ENCODE measurements at places on chromosomes 4 and X. TPM values are rescaled to one million over a fixed set of nuclear protein-coding genes. Genes with fewer than 3 reads are reported as not detected.

- H3K27ac ChIP-seq, result no peak overlapping the region
- no peak overlapping the region for H3K4me3 ChIP-seq
- H3K27me3 ChIP-seq, result peaks cover 30% of the 10 kb centered on the region
- DNase-seq, result no peak
- H3K4me1 ChIP-seq, result no peaks in the 10 kb centered on the region
Measured at GRCh38 chrX:107700790-107701189, 72.5 kb downstream of the PRPS1 start.

Gene XIAP
- total RNA-seq, result 56.1 TPM

DNA sequence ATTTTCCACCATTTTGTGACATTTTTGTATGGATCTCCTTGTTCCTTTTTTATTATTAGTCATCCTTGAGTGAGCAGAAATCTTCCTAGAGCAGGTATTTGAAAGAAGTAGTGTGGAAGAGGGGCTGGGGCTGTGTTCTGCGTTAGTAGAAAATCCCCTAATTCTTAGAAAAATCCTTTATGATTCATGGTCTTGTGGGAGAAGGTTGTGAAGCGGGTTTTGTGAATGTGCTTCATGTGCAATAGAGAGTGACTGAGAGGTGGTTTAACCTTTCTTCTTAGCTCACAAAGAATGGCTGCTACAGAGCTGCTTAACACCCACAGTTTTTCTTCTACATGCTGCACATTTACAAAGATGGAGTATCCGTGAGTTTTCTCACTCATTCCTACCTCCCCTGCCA lies 220.5 kb downstream of the IDS start:
- H3K4me1 ChIP-seq, result no peaks in the 10 kb centered on the region
- DNase-seq, result no peak
- H3K27me3 ChIP-seq, result peaks cover 17% of the 10 kb centered on the region
- H3K4me3 ChIP-seq, result no peak overlapping the region

Gene RASL11B
- total RNA-seq, result not detected

DNA sequence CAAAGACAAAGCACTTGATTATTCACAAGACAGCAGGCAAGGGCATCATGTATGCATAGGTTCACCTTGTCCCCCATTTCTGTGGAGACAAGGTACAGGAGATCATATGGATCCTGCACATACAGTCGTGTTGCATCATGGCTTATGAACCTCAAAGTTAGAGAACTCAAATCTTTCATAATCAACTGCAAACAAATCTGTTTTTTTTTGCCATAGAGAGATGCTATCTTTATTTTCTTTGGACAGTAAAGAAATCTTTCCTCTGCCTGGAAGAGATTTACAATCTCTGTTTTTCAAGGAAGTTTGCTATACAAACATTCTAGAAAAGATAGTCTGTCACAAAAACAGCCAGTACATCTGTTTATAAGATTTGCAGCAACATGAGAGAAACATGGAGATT lies 578.8 kb downstream of the ANKRD50 start:
- H3K27ac ChIP-seq, result no peak overlapping the region
- no peak for DNase-seq
- peaks cover 6% of the 10 kb centered on the region for H3K36me3 ChIP-seq
- H3K4me1 ChIP-seq, result no peaks in the 10 kb centered on the region
- no peak overlapping the region for H3K4me3 ChIP-seq
- no peaks in the 10 kb centered on the region for H3K27me3 ChIP-seq

- H3K4me3 ChIP-seq, result peak overlapping the region; percentile 60
- no peaks in the 10 kb centered on the region for H3K27me3 ChIP-seq
- H3K27ac ChIP-seq, result peak overlapping the region; percentile 68
Measured at GRCh38 chrX:65679071-65679540, 11.7 kb downstream of the MSN start.

Gene MAGEA10
- total RNA-seq, result not detected

DNA sequence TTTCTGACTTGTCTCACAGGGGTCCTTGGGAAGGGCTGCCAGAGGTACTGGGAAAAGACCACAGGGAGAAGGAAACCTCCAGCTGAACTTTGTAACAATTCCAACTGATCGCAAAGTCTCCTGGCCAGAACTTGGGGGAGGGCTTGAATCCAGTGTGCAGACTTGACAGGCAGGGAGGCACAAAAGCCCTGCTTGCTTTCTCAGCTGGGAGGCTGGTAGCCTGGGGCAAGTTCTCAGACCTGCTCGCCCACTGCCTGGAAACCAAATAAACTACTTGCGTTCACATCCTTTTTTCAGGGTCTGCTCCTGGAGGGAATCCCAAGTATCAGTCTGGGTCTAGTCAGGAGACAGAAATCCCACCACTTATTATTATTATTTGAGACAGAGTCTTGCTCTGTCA lies 48.0 kb upstream of the CASK start:
- no peak overlapping the region for H3K27ac ChIP-seq
- H3K4me1 ChIP-seq, result no peaks in the 10 kb centered on the region
- no peak for DNase-seq
- no peak overlapping the region for H3K4me3 ChIP-seq
- H3K36me3 ChIP-seq, result no peaks in the 10 kb centered on the region

Gene TRPC3
- 0.24 TPM for total RNA-seq

- H3K36me3 ChIP-seq, result no peaks in the 10 kb centered on the region
- no peaks in the 10 kb centered on the region for H3K4me1 ChIP-seq
- H3K27ac ChIP-seq, result no peak overlapping the region
- no peak for DNase-seq
Measured at GRCh38 chr4:122099896-122100295, 52.2 kb upstream of the BLTP1 start.

DNA sequence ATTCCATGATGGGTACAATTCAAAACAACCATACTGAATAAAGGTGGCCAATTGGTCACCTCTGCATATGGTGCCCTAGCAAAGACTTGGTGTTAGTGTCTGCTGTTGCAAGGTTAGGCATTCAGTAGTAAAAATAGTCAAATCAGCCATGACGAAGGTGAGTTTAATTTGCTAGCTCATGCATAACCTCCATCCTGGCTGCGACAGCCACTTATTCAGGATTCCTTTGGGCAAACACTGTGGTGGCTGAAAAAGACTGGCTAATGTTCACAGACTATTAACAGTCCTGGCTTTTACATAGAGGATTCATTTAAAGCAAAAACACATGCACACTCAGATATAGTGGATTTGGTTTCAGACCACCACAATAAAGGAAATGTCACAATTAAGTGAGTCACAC lies 34.8 kb upstream of the MAP9 start:
- H3K27ac ChIP-seq, result no peak overlapping the region
- H3K4me1 ChIP-seq, result no peaks in the 10 kb centered on the region
- H3K36me3 ChIP-seq, result no peaks in the 10 kb centered on the region
- no peak for DNase-seq
- peaks cover 13% of the 10 kb centered on the region for H3K27me3 ChIP-seq

GRCh38 chr4:38084877-38085711 lies 124.9 kb downstream of the PTTG2 start:
- H3K27me3 ChIP-seq, result no peaks in the 10 kb centered on the region
- no peak for DNase-seq
- H3K4me3 ChIP-seq, result no peak overlapping the region
- H3K27ac ChIP-seq, result no peak overlapping the region
- peaks cover 9% of the 10 kb centered on the region for H3K4me1 ChIP-seq

Gene TMEM128
- 15.0 TPM for total RNA-seq

- H3K27ac ChIP-seq, result no peak overlapping the region
- H3K4me1 ChIP-seq, result no peaks in the 10 kb centered on the region
- H3K36me3 ChIP-seq, result peaks cover 13% of the 10 kb centered on the region
- H3K27me3 ChIP-seq, result no peaks in the 10 kb centered on the region
- no peak for DNase-seq
Measured at GRCh38 chr4:97139791-97140190, 1003.5 kb downstream of the STPG2 start.

GRCh38 chr4:40058121-40058520 lies 1.5 kb downstream of the N4BP2 start:
- no peaks in the 10 kb centered on the region for H3K27me3 ChIP-seq
- no peaks in the 10 kb centered on the region for H3K36me3 ChIP-seq
- peak overlapping the region; percentile 95 for H3K4me3 ChIP-seq
- peak overlapping the region; percentile 95 for H3K27ac ChIP-seq

GRCh38 chr4:43782391-43782790 lies 666.2 kb downstream of the KCTD8 start:
- no peaks in the 10 kb centered on the region for H3K27me3 ChIP-seq
- no peaks in the 10 kb centered on the region for H3K36me3 ChIP-seq
- no peaks in the 10 kb centered on the region for H3K4me1 ChIP-seq
- H3K27ac ChIP-seq, result no peak overlapping the region
- no peak overlapping the region for H3K4me3 ChIP-seq

Gene HSPA4L
- total RNA-seq, result 10.5 TPM

Gene GAGE2A
- not detected for total RNA-seq

GRCh38 chr4:168648929-168649328 lies 152.1 kb downstream of the PALLD start:
- no peak for DNase-seq
- H3K27me3 ChIP-seq, result peaks cover 33% of the 10 kb centered on the region
- H3K4me1 ChIP-seq, result no peaks in the 10 kb centered on the region

Gene HDX
- total RNA-seq, result 4.4 TPM

DNA sequence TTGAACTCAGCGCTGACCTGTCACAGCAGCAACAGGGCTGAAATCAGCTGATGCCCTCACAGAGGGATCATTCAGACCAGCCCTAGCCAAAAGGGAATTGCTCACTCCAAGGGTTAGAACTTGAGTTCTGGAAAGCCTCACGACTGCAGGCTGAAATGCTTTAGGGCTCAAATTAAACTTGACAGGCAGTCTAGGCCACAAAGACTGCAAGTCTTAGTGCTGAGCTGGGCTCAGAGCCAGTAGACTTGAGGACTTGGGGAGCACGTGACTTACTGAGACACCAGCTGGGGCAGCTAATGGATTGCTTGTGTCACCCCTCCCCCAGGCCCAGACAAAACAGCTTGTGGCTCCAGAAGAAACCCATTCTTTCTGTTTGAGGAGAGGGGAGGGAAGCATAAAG lies 119.0 kb upstream of the SLC6A14 start:
- H3K27ac ChIP-seq, result no peak overlapping the region
- H3K4me3 ChIP-seq, result no peak overlapping the region
- H3K27me3 ChIP-seq, result no peaks in the 10 kb centered on the region
- DNase-seq, result no peak
- no peaks in the 10 kb centered on the region for H3K4me1 ChIP-seq
- H3K36me3 ChIP-seq, result no peaks in the 10 kb centered on the region

DNA sequence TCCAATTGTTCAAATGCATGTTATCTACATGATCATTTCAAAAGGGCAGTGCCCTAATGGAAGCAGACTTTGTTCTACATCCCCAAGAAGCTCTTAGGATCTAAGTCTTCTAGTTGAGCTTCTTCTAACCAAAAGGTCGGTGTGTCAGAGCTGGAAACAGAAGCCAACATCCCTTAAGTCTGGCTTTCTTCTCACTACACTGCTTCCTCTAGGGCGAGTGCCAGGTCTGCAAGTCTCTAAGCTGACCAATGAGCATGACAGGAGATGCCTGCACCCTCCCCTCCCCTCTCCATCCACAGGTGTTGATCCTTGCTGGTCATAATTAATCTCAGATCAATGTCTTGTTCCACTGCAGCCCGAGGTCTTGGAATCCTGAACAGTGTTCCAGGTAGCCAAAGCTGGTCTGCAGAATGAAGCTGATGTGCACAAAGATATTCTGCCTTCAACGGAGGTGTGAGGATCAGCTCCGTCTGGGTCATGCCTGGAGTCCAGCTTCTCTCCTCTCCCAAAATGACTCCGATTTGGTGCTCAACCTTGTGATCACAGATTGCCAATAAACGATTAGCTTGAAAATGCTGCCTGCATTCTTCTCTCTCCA lies 44.1 kb downstream of the WDR1 start:
- H3K27ac ChIP-seq, result no peak overlapping the region
- no peaks in the 10 kb centered on the region for H3K27me3 ChIP-seq
- H3K4me3 ChIP-seq, result no peak overlapping the region
- H3K36me3 ChIP-seq, result peaks cover 12% of the 10 kb centered on the region
- DNase-seq, result peak; percentile 23

DNA sequence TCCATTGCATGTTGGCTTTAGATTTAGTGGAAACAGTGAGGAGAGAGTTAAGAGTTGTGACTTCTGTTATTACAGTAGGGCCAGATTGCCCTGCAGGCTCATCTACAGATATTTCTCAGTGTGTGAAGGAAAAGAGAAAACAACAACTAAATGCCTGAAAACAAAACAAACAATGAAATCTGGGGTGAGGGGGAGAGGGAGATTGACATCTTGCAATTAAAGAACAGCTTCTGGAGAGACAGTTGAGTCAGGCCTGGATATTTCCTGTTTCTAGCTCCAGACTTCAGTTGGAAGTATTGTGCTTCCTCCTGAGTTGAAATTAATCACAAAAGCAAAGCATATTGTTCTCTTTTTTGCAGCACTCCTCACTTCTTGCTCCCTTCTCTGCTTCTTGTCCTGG lies 108.3 kb upstream of the SCML1 start:
- no peaks in the 10 kb centered on the region for H3K4me1 ChIP-seq
- no peaks in the 10 kb centered on the region for H3K27me3 ChIP-seq
- H3K27ac ChIP-seq, result no peak overlapping the region
- DNase-seq, result no peak
- H3K36me3 ChIP-seq, result no peaks in the 10 kb centered on the region
- no peak overlapping the region for H3K4me3 ChIP-seq

Gene ZAR1
- total RNA-seq, result not detected

- no peaks in the 10 kb centered on the region for H3K27me3 ChIP-seq
- no peaks in the 10 kb centered on the region for H3K36me3 ChIP-seq
- DNase-seq, result no peak
- no peak overlapping the region for H3K27ac ChIP-seq
- H3K4me1 ChIP-seq, result no peaks in the 10 kb centered on the region
- H3K4me3 ChIP-seq, result no peak overlapping the region
Measured at GRCh38 chr4:32890398-32890797, 2170.2 kb downstream of the PCDH7 start.

DNA sequence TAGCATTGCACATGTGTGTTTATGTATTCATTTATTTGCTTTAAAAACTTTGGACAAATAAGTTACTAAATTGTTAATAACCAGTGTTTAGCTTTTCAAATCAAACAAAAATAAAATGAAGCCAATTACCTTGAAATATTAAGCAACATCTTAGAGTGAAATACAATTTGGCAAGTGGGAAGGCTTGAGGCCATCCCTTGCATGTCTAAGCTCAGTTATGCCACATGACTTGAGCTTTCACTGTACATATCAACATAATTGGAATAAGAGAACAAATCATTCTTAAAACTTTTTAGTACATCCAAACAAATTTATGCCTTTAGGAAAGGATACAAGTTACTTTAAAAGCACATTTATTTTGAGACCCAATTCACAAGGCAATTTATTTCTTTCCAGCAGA lies 640.6 kb downstream of the SPRY1 start:
- no peaks in the 10 kb centered on the region for H3K27me3 ChIP-seq
- no peak overlapping the region for H3K4me3 ChIP-seq
- H3K27ac ChIP-seq, result no peak overlapping the region

DNA sequence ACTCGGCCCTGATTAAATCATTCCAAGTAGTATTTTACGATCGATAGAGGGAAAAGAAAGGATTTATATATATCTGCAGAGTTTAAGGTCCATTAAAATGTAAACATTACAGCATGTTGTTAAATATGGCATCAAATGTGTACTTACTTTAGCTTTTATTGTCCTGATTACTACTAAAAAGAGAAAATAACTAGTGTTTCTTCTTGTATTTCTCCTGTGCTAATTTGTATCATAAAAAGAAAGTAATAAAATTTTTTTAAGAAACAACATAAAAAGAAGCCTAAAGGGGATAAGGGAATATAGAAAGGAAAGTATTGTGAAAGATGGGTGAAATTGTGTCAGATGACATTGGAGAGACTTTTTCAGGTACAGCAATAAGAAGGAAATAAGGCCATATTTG lies 300.3 kb upstream of the ARSJ start:
- no peaks in the 10 kb centered on the region for H3K4me1 ChIP-seq
- no peak for DNase-seq
- no peaks in the 10 kb centered on the region for H3K36me3 ChIP-seq
- no peaks in the 10 kb centered on the region for H3K27me3 ChIP-seq

GRCh38 chr4:78592088-78592783 lies 40.7 kb downstream of the ANXA3 start:
- no peak overlapping the region for H3K4me3 ChIP-seq
- no peaks in the 10 kb centered on the region for H3K27me3 ChIP-seq
- no peak for DNase-seq
- H3K36me3 ChIP-seq, result no peaks in the 10 kb centered on the region
